ENCODE measurements at places on chromosomes 16 and 17. TPM values are rescaled to one million over a fixed set of nuclear protein-coding genes. Genes with fewer than 3 reads are reported as not detected.
A peak's percentile ranks its signal among the peaks of the same experiment; 100 is the strongest.

DPEP2 gene
- 0.26 TPM for polyA plus RNA-seq

CMTM2 gene
- polyA plus RNA-seq = not detected

FOXL1 gene
- polyA plus RNA-seq = not detected

SULT1A2 gene
- polyA plus RNA-seq = 33.0 TPM

SLC22A31 gene
- polyA plus RNA-seq = 98.2 TPM

MKS1 gene
- polyA plus RNA-seq = 21.3 TPM

KRT15 gene
- polyA plus RNA-seq = 0.63 TPM

DNA sequence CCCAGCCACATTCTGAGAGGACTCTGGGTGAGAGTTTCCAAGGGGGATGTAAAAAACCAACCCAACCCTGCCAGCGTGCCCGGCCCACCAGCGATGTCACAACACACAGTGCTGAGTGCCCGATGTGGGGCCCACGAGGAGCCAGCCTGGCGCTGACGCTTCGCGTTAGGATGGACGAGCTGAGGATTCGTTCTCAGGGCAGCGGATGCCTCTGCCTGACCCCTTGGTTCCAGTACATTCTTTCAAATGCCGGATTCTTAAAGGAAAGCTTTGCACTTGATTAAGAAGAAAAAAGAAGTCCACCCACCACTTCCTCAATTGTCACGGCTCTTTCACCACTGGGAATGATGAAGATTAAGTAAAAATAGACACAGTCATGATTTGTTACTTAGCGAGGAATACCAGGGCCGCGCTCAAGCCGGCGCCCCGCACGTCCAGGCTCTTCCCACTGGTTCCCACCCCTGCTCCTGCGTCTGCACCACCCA is 79.4 kb downstream of the IRF8 start:
- H3K27me3 ChIP-seq = peaks cover 4% of the 10 kb centered on the region
- H3K27ac ChIP-seq = no peak overlapping the region
- no peak overlapping the region for H3K4me3 ChIP-seq
- peaks cover 23% of the 10 kb centered on the region for H3K4me1 ChIP-seq
- no peak for DNase-seq

DNA sequence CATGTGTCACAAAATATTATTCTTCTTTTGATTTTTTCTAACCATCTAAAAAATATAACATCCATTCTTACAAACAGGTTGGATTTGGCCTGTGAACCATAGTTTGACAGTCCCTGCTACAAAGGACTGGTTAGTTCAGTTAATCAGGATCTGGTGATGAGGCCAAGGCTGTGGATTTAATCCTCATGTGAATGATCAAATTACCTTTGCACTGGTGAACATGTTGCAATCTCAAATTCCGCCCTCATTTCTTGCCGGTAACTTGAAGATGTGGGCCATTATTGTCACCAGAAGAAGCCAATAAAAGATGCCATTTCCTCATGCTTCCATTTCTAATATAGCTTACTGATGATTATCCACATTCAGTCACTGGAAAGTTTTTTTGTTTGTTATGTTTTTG is 35.3 kb upstream of the YPEL2 start:
- H3K27ac ChIP-seq = peak overlapping the region; percentile 78
- H3K36me3 ChIP-seq = no peaks in the 10 kb centered on the region
- peaks cover 51% of the 10 kb centered on the region for H3K4me1 ChIP-seq
- H3K27me3 ChIP-seq = no peaks in the 10 kb centered on the region

GRCh38 chr16:28537964-28538732 is 626 bp downstream of the NUPR1 start:
- no peaks in the 10 kb centered on the region for H3K27me3 ChIP-seq
- peaks cover 3% of the 10 kb centered on the region for H3K36me3 ChIP-seq
- peak overlapping the region; percentile 62 for H3K4me3 ChIP-seq
- peaks cover 74% of the 10 kb centered on the region for H3K4me1 ChIP-seq

GRCh38 chr16:84667600-84668309 is 19.4 kb downstream of the KLHL36 start:
- H3K4me1 ChIP-seq = peaks cover 10% of the 10 kb centered on the region
- H3K27me3 ChIP-seq = no peaks in the 10 kb centered on the region
- no peak overlapping the region for H3K4me3 ChIP-seq
- H3K36me3 ChIP-seq = peaks cover 13% of the 10 kb centered on the region

GRCh38 chr16:67935101-67935401 is 1.6 kb downstream of the PSMB10 start:
- no peaks in the 10 kb centered on the region for H3K27me3 ChIP-seq
- peaks cover 6% of the 10 kb centered on the region for H3K36me3 ChIP-seq
- DNase-seq = no peak
- H3K4me1 ChIP-seq = peaks cover 30% of the 10 kb centered on the region
- H3K27ac ChIP-seq = peak overlapping the region; percentile 35

DNA sequence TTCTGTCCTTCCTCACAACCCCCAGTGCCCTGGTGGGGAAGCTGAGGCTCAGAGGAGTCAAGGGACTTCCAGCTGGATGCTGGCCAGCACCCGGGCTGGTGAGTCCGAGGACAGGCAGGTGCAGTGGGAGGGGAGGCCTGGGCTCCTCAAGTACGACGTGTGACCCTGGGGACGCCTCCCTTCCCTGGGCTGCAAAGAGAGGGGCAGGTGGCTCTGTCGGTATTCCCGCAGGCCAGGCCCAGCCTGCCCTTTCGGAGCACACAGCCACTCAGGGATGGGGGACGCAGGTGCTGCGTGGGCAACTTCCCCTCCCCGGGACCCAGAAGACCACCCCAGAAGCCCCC is 33.1 kb upstream of the PVALEF start:
- H3K27ac ChIP-seq = no peak overlapping the region
- no peaks in the 10 kb centered on the region for H3K27me3 ChIP-seq
- H3K4me1 ChIP-seq = peaks cover 58% of the 10 kb centered on the region
- no peaks in the 10 kb centered on the region for H3K36me3 ChIP-seq
- peak overlapping the region; percentile 69 for H3K4me3 ChIP-seq

DNA sequence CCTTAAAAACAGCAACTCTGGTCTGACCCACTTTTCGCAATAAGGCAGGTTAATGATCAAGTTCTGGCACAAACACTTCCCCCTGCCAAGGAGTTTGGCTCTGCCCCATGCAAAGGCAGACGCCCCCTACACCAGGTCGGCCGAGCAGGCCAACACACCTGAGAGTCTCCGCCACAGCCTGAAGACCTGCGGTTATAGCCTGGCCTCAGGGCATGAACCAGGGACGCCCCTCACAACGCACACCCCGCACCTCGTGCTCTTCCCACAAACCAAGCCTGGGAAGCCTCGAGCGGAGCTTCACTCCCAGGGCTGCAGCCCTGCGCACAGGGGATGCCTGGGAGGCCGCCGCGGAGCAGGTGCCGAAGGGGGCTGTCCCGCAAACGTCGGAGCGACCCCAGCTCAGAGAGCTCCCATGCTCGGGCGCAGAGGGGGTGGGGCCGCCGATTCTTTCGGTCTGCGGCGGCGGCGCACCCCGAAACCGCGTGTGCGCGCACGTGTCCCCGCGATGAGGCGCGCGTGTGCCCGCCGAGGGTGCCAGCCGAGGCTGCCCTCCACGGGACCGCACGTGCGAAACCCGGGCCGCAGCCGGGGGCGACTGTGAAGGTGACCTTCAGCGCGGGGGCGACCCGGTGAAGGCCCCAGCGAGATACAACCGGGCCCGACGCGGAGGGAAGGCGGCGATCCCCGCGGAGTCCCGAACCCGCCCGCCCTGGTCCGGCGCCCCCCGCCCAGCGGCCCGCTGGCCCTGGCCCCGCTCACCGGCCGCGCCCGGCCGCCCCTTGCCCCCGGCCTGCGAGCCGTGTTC is 559 bp downstream of the CLUH start:
- H3K4me3 ChIP-seq = peak overlapping the region; percentile 82
- 0 out of 3 replicates have a peak, but pooled peaks cover 10% of the 10 kb centered on the region for H3K36me3 ChIP-seq
- DNase-seq = peak; percentile 75

DNA sequence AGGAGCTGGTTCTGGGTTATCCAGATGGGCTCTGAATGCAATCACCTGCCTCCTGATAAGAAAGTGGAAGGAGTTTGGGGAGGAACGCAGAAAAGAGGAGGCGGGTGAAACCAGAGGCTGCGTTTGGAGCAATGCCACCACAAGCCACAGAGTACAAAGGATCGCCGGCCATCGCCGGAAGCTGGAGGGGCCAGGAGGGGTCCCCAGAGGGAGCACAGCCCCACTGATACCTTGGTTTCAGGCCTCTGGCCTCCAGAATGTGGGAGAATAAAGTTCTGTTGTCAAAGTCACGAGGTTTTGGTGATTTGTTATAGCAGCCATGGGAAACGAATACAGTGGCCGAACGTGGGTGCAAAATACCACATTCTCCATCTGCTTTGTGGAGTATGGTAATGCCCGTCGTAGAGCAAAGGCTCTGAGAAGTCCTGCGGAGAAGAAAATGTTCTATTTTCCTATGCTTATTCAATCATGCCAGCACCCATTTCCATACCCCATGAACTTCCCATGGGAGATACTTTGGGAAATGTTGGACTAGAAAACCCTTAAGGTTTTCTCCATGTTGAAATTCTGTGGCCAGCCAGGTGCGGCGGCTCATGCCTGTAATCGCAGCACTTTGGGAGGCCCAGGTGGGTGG is 51.4 kb downstream of the ZDHHC7 start:
- DNase-seq = no peak
- H3K27me3 ChIP-seq = no peaks in the 10 kb centered on the region
- no peaks in the 10 kb centered on the region for H3K36me3 ChIP-seq
- no peak overlapping the region for H3K4me3 ChIP-seq
- H3K27ac ChIP-seq = no peak overlapping the region

DNA sequence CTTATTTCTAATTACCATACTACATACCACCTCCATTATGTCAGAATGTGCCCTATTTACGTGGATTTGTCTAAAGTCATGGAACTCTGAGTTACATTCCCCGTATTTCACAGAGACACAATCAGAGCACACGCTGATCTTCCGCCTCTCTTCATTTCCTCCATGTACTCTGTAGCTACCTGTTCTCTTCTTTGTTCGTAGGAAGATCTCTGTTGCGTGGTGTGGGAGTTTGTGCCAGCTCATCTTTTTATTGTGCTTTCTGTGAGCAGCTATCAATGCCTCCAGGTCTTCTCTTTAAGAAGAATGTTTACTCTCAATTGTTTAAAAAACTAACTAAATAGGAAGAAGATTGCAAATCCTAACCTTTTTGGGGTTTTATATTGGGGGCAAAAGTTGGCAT is 26.9 kb downstream of the NLRC5 start:
- no peaks in the 10 kb centered on the region for H3K27me3 ChIP-seq
- no peak for DNase-seq
- no peak overlapping the region for H3K27ac ChIP-seq
- H3K4me3 ChIP-seq = no peak overlapping the region

GRCh38 chr17:19440421-19440820 is 29.4 kb downstream of the RNF112 start:
- H3K4me1 ChIP-seq = peaks cover 7% of the 10 kb centered on the region
- H3K27me3 ChIP-seq = no peaks in the 10 kb centered on the region
- DNase-seq = no peak
- H3K36me3 ChIP-seq = no peaks in the 10 kb centered on the region

DNA sequence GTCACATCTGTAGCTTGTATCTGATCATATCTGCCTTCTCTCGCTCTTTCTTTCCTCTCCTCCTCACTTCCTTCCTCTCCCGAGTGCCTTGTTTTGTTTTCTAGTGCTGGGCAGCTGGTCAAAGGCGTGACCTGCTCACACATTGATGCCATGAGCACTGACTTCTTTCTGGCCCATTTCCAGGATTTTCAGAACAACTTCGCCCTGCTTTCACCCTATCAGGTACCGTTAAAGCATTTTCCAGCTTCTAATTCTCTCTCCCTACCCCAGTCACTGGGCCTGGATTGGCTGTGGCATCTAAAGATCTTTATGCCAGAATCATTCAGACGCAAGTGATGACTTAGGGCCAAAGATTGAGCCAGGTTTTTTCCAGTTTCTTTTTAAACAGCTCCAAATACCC is 55.5 kb downstream of the OTOA start:
- no peak overlapping the region for H3K4me3 ChIP-seq
- H3K27ac ChIP-seq = no peak overlapping the region
- H3K36me3 ChIP-seq = no peaks in the 10 kb centered on the region
- no peaks in the 10 kb centered on the region for H3K4me1 ChIP-seq
- DNase-seq = no peak

DNA sequence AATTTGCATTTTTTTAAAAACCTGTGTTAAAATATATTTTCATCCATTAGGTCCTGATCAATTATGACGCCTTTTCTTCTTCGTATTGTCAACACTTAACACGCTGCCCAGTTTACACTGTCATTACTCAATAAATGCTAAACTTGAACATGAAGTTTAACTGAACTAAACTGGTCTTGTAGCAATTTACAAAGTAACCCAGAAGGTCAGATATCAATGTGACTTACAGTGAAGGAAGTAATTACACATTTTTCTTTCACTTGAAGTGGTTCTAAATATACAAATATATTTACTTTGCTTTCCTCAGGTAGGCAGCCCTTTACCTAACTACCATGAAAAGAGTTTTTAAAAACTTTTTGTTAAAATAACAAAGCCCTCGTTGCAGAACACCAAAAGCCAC is 256.5 kb upstream of the AXIN2 start:
- no peaks in the 10 kb centered on the region for H3K4me1 ChIP-seq
- no peaks in the 10 kb centered on the region for H3K36me3 ChIP-seq
- no peak overlapping the region for H3K4me3 ChIP-seq
- no peaks in the 10 kb centered on the region for H3K27me3 ChIP-seq

DNA sequence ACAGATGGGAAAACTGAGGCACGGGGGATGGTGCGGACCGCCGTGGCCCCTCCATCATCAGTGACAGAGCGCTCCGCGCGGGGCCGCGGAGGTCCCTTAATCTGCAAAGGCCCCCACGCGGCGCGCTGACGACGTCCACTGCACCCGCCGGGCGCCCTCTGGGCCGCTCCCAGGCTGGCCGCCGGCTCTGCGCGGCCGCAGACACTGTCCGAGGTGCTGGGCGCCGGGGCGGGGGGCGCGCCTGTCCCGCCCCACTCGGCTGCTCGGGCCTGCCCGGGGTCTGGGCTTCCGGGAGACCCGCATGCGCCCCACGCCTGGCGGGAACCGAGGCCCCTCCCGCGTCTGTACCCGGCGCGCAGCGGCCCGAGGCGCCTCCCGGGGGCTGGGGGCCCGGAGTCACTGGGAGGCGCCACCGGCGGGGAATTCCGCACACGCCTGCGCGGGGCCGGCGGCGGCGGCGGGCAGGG is 550 bp upstream of the RNF213 start:
- no peaks in the 10 kb centered on the region for H3K27me3 ChIP-seq
- H3K36me3 ChIP-seq = no peaks in the 10 kb centered on the region
- H3K4me3 ChIP-seq = peak overlapping the region; percentile 76

GRCh38 chr16:83606486-83607030 is 201.2 kb upstream of the HSBP1 start:
- H3K36me3 ChIP-seq = no peaks in the 10 kb centered on the region
- DNase-seq = no peak
- no peak overlapping the region for H3K27ac ChIP-seq
- no peaks in the 10 kb centered on the region for H3K27me3 ChIP-seq
- no peaks in the 10 kb centered on the region for H3K4me1 ChIP-seq
- no peak overlapping the region for H3K4me3 ChIP-seq

GRCh38 chr16:87060034-87060986 is 256.9 kb downstream of the C16orf95 start:
- H3K36me3 ChIP-seq = no peaks in the 10 kb centered on the region
- H3K4me1 ChIP-seq = no peaks in the 10 kb centered on the region
- DNase-seq = no peak
- H3K4me3 ChIP-seq = no peak overlapping the region

Measured in HepG2 (cell line).